ENCODE measurements at places on chromosomes 13 and 19.

GRCh38 chr13:24097667-24098066 is 62.9 kb upstream of the SPATA13 start:
- peaks cover 2% of the 10 kb centered on the region for H3K4me1 ChIP-seq
- H3K4me3 ChIP-seq, result no peak overlapping the region
- no peak overlapping the region for H3K27ac ChIP-seq
- H3K27me3 ChIP-seq, result no peaks in the 10 kb centered on the region

GRCh38 chr13:40170982-40171381 is 495.5 kb downstream of the FOXO1 start:
- H3K27me3 ChIP-seq, result peaks cover 72% of the 10 kb centered on the region
- no peaks in the 10 kb centered on the region for H3K4me1 ChIP-seq
- H3K27ac ChIP-seq, result no peak overlapping the region
- no peaks in the 10 kb centered on the region for H3K36me3 ChIP-seq
- H3K4me3 ChIP-seq, result no peak overlapping the region
- DNase-seq, result no peak

- H3K4me1 ChIP-seq, result peaks cover 35% of the 10 kb centered on the region
- peaks cover 5% of the 10 kb centered on the region for H3K36me3 ChIP-seq
- peak; percentile 30 for DNase-seq
- H3K4me3 ChIP-seq, result peak overlapping the region; percentile 95
These were observed 44.9 kb downstream of the ZNF611 start for GRCh38 chr19:52689843-52690368.

DNA sequence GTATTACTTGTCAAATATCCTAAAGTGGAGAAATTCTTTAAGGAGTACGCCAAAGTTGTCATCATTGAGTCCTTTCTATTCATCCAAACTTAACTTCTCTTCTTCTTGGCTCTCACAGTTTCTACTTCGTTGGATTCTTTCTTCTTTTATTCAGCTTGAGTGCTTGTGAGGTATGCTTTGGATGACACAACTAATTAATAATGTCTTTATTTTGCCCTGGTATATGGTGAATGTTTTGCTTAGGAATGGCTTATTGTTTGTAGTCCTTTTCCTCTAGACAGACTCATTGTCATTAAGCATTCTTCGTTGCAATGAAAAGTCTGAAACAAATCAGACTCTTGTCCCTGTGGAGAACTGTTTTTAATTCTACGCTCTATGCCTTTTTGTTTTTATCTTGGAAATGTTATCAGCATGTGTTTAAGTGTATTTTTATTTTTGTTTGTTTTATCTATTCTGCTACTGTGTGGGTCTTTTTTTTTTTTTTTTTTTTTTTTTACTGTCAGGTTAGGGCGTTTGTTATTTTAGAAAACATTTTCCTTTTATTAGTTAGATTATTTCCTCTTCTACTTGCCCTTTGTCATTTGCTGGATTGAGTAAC is 471.5 kb downstream of the GPC6 start:
- H3K36me3 ChIP-seq, result peaks cover 8% of the 10 kb centered on the region
- no peaks in the 10 kb centered on the region for H3K4me1 ChIP-seq
- DNase-seq, result no peak
- no peak overlapping the region for H3K27ac ChIP-seq

GRCh38 chr13:94829837-94830365 is 117.6 kb upstream of the SOX21 start:
- no peaks in the 10 kb centered on the region for H3K27me3 ChIP-seq
- no peak overlapping the region for H3K4me3 ChIP-seq
- no peak for DNase-seq
- peak overlapping the region; percentile 75 for H3K27ac ChIP-seq

DNA sequence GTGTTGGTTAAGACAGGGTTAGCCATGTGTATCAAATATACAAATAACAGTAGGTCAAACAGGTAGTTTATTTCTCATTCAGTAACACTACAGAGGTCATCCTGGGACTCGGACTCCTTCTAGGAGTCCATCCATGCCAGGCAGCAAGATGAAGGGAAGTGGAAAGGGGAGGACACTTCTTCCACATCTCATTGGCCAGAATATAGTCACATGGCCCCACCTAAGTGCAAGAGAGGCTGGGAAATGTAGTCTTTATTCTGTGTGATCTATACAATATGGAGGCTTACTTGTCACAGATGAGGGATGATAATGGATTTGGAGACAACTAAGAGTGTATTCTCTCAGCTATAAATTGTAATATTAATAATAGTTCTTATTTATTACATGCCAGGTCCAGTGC is 31.1 kb downstream of the RDH8 start:
- no peaks in the 10 kb centered on the region for H3K4me1 ChIP-seq
- H3K27ac ChIP-seq, result no peak overlapping the region
- no peaks in the 10 kb centered on the region for H3K36me3 ChIP-seq
- peaks cover 71% of the 10 kb centered on the region for H3K27me3 ChIP-seq
- H3K4me3 ChIP-seq, result no peak overlapping the region
- DNase-seq, result no peak

GRCh38 chr19:30923096-30923495 is 426.1 kb downstream of the TSHZ3 start:
- DNase-seq, result no peak
- no peaks in the 10 kb centered on the region for H3K36me3 ChIP-seq
- no peak overlapping the region for H3K4me3 ChIP-seq
- H3K4me1 ChIP-seq, result peaks cover 7% of the 10 kb centered on the region

GRCh38 chr13:39038569-39039030 is 344 bp downstream of the NHLRC3 start:
- H3K4me1 ChIP-seq, result peaks cover 31% of the 10 kb centered on the region
- no peak for DNase-seq
- H3K4me3 ChIP-seq, result peak overlapping the region; percentile 97
- no peaks in the 10 kb centered on the region for H3K27me3 ChIP-seq
- no peaks in the 10 kb centered on the region for H3K36me3 ChIP-seq

GRCh38 chr13:94416454-94417080 is 62.9 kb downstream of the DCT start:
- H3K4me3 ChIP-seq, result no peak overlapping the region
- DNase-seq, result peak; percentile 35
- no peak overlapping the region for H3K27ac ChIP-seq
- H3K36me3 ChIP-seq, result peaks cover 2% of the 10 kb centered on the region
- peaks cover 37% of the 10 kb centered on the region for H3K4me1 ChIP-seq

GRCh38 chr13:46146898-46147297 is 35.1 kb downstream of the LCP1 start:
- no peaks in the 10 kb centered on the region for H3K27me3 ChIP-seq
- H3K4me1 ChIP-seq, result peaks cover 45% of the 10 kb centered on the region
- H3K36me3 ChIP-seq, result peaks cover 2% of the 10 kb centered on the region
- peak overlapping the region; percentile 37 for H3K27ac ChIP-seq
- no peak overlapping the region for H3K4me3 ChIP-seq
- no peak for DNase-seq

- no peak within 1 kb of the TSS for H3K27ac ChIP-seq
- no peaks in the 10 kb centered on the region for H3K36me3 ChIP-seq
- peak within 1 kb of the TSS; percentile 70 for H3K4me3 ChIP-seq
- H3K27me3 ChIP-seq, result peaks cover 57% of the 10 kb centered on the region
- DNase-seq, result peak; percentile 60
These were observed at the start of gene CLDN10 for GRCh38 chr13:95552539-95553441. Gene CLDN10 (plus strand): TSS chr13:95552720. CDS start chr13:95552754, 34 bp downstream.

DNA sequence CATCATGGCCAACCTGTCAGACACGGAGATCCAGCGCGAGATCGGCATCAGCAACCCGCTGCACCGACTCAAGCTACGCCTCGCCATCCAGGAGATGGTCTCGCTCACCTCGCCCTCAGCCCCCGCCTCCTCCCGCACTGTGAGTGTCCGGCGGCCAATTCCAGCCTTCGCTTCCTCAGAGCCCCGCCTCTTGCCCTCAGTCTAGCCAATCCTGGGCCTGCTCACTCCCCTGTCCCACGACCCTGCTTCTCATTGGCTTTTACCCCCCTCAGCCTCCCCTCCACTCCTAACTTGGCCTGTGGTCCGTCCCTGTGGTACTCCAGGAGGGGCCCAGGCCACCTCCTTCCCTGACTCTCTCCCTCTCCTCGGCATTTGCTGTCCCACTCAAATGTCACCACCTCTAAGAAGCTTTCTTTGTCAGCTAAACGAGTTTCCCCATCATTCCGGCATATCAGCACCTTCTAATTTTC is 12.3 kb downstream of the HRC start:
- H3K4me3 ChIP-seq, result peak overlapping the region; percentile 82
- peak; percentile 79 for DNase-seq
- H3K4me1 ChIP-seq, result peaks cover 10% of the 10 kb centered on the region
- peaks cover 40% of the 10 kb centered on the region for H3K27me3 ChIP-seq

DNA sequence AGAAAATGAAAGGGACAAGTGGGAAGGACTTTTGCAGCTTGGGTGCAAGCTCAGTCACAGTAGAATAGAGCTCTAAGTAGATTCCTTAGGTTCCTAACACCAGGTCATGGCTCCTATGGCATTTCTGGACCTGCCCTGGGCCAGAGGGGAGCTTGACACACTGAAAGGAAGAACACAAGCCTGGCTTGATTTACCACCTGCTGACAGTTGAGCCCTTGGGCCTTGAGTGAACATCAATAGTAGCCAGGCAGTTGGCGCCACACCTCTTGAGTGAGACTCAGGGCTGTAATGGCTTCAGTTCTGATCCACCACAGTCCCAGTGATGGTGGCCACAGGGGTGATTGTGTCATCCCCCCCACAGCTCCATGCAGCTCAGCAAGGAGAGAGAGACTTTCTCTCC is 221.9 kb upstream of the PCDH17 start:
- no peak overlapping the region for H3K27ac ChIP-seq
- no peaks in the 10 kb centered on the region for H3K36me3 ChIP-seq
- H3K4me3 ChIP-seq, result no peak overlapping the region
- no peaks in the 10 kb centered on the region for H3K27me3 ChIP-seq

DNA sequence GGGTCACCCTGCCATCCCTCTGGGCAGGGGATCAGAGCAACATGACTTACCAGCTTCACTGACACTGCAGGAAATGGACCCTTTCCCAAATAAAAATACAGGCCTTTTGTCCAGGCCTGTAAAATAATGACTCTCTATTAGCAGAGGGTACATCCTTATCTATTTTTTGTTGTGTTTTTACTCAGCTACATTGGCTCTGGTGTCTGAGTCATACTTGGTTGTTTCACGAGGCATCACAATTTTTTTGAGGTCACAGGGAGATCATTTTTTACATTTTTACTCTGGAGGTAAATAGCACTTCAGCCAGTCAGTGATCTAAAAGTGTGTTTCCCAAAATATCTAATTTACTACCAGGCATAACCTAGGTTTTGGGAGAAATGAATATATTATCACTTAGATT is 6.9 kb upstream of the HTR2A start:
- H3K27me3 ChIP-seq, result no peaks in the 10 kb centered on the region
- no peak for DNase-seq
- no peaks in the 10 kb centered on the region for H3K36me3 ChIP-seq
- H3K27ac ChIP-seq, result no peak overlapping the region
- H3K4me1 ChIP-seq, result no peaks in the 10 kb centered on the region

- no peak overlapping the region for H3K27ac ChIP-seq
- no peak for DNase-seq
- H3K4me3 ChIP-seq, result no peak overlapping the region
- no peaks in the 10 kb centered on the region for H3K27me3 ChIP-seq
- peaks cover 23% of the 10 kb centered on the region for H3K36me3 ChIP-seq
- peaks cover 14% of the 10 kb centered on the region for H3K4me1 ChIP-seq
These were observed 5.3 kb upstream of the GPR183 start for GRCh38 chr13:99312493-99312883.

DNA sequence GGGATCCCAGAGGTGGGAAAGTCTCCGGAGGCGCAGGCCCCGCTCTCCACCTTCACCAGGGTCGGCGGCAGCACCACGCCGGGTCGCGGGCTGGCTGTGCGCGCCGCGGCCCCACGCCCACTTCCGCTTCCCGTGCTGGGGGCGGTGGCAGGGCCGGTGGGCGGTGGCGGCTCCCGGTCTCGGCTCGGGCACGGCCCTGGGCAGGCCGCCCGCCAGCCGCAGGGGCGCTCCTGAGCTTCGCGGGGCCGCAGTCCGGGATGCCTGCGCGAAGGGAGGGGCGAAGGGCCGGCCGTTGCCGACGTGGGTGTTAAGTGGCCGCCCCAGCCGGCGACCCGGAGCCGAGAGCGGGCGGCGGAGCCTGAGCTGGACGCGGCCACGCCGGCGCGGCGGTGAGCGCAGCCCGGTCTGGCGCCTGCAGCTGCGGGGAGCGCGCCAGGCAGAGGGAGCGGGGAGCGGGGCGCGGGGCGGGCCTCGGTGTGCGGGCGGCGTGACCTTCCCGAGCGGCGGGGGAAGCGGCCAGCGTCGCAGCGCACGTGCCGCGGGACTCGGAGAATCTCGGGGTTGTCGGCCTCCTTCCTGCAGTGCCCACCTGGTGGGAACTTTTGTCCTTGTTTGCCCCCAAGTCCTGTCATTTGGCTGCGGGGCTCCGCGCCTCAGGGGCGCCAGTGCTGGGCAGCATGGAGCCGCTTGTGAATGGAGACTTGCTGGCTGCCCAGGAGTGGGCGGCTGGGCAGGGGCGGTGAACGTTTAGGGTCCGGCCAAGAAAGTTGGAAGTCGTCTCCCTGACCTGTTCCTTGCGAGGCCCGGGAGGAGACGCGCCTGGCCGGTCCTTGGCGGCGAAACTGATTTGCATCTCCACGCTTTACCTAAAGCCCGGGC is at the start of gene SLC25A15:
SLC25A15 (plus strand) TSS at position 337 of the 879 bp plus-strand sequence. CDS start 3,616 bp downstream, outside the sequence.
- peaks cover 6% of the 10 kb centered on the region for H3K4me1 ChIP-seq
- peak within 1 kb of the TSS; percentile 82 for H3K4me3 ChIP-seq
- peak within 1 kb of the TSS; percentile 95 for H3K27ac ChIP-seq

DNA sequence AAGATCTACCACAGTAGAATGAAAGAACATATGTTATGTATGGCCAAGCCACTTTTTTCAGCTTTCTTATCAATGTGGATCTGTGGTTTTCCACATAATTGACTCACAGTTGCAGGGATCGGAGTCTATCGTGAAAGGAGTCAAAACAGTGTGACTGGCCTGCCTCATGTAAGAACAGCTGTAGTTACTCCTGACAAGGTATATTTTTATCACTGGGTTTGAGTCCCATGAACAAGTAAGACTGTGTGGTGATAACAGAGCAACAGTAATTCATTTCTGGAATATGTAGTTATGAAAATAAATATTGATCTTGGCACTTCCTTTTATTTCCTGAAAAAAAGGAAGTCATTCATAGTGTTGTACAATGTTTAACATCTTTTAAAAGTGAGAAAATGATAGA is 416.6 kb downstream of the KLF12 start:
- no peak overlapping the region for H3K27ac ChIP-seq
- H3K36me3 ChIP-seq, result peaks cover 11% of the 10 kb centered on the region
- no peak for DNase-seq
- H3K27me3 ChIP-seq, result no peaks in the 10 kb centered on the region
- peaks cover 11% of the 10 kb centered on the region for H3K4me1 ChIP-seq

- H3K4me3 ChIP-seq, result no peak overlapping the region
- no peak for DNase-seq
These were observed 16.3 kb downstream of the PIAS4 start for GRCh38 chr19:4023600-4024398.

GRCh38 chr13:112986946-112987681 is 18.1 kb downstream of the MCF2L start:
- DNase-seq, result no peak
- H3K27me3 ChIP-seq, result no peaks in the 10 kb centered on the region
- no peak overlapping the region for H3K4me3 ChIP-seq
- peaks cover 35% of the 10 kb centered on the region for H3K4me1 ChIP-seq

- H3K27me3 ChIP-seq, result no peaks in the 10 kb centered on the region
- H3K36me3 ChIP-seq, result no peaks in the 10 kb centered on the region
- H3K4me1 ChIP-seq, result peaks cover 5% of the 10 kb centered on the region
- no peak overlapping the region for H3K4me3 ChIP-seq
These were observed 21.2 kb upstream of the CPB2 start for GRCh38 chr13:46126056-46126455.

Data from progenitor cell of endocrine pancreas (in vitro differentiated cells).